ENCODE measurements at places on chromosomes 4 and X. TPM values are rescaled to one million over a fixed set of nuclear protein-coding genes. Genes with fewer than 3 reads are reported as not detected.

DNA sequence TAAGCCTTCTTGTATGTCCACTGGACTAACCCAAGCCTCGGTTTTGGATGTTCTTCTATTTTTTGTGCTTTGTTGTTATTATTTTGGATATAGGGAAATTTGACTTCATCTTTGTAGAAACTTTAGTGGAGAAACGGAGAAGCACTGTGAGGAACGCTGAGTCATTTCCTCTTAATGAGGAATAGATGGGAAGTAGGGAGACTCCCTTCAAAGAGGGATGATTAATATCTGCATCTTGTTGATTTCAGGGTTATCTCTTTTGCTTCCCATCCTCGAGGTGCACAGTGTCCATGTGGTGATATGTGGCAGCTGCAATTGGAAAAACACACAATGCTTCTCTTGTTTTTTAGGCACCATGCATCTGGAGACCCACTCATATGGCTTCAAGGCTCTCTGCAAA, 1147.9 kb downstream of the NLGN4X start:
- no peak for DNase-seq
- H3K4me1 ChIP-seq: no peaks in the 10 kb centered on the region

GRCh38 chrX:50054147-50054546, 131.8 kb downstream of the CLCN5 start:
- no peaks in the 10 kb centered on the region for H3K4me1 ChIP-seq
- no peak overlapping the region for H3K4me3 ChIP-seq
- H3K36me3 ChIP-seq: no peaks in the 10 kb centered on the region

DNA sequence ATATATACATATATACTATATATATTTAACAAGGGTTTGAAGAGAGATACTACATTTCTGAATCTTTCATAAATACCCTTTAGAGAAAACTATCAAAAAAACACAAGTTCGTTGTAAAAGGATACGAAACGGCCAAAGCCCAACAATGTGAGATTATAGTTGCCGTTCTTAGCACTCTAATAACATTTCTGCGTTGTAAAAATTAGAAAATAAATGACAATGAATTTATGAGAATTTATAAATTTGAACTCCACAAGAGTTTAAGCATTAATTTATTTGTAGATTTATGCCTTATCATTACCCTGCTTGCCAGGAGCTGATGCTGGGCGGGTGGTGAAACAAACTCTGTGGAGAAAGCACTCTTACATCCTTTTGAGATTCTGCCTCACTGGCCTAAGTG, 1.1 kb downstream of the WDR17 start:
- H3K4me1 ChIP-seq: no peaks in the 10 kb centered on the region
- H3K27ac ChIP-seq: no peak overlapping the region
- no peaks in the 10 kb centered on the region for H3K36me3 ChIP-seq
- DNase-seq: no peak
- H3K4me3 ChIP-seq: no peak overlapping the region
- no peaks in the 10 kb centered on the region for H3K27me3 ChIP-seq

- H3K27ac ChIP-seq: no peak overlapping the region
- H3K4me1 ChIP-seq: peaks cover 6% of the 10 kb centered on the region
- H3K27me3 ChIP-seq: peaks cover 22% of the 10 kb centered on the region
- no peak overlapping the region for H3K4me3 ChIP-seq
- no peak for DNase-seq
Observed at GRCh38 chrX:9355739-9356138, 109.1 kb upstream of the TBL1X start.

- H3K4me1 ChIP-seq: peaks cover 15% of the 10 kb centered on the region
- DNase-seq: no peak
- H3K27me3 ChIP-seq: no peaks in the 10 kb centered on the region
- peaks cover 64% of the 10 kb centered on the region for H3K36me3 ChIP-seq
Observed at GRCh38 chrX:16839219-16839851, 30.8 kb downstream of the RBBP7 start.

- H3K4me3 ChIP-seq: no peak overlapping the region
- DNase-seq: no peak
- no peaks in the 10 kb centered on the region for H3K4me1 ChIP-seq
- peaks cover 36% of the 10 kb centered on the region for H3K27me3 ChIP-seq
- no peak overlapping the region for H3K27ac ChIP-seq
Observed at GRCh38 chrX:24777660-24778059, 83.9 kb downstream of the POLA1 start.

The SLC49A3 gene
- total RNA-seq: not detected

The TMEM31 gene
- total RNA-seq: not detected

- DNase-seq: no peak
- H3K36me3 ChIP-seq: no peaks in the 10 kb centered on the region
- no peak overlapping the region for H3K27ac ChIP-seq
- peaks cover under 1% of the 10 kb centered on the region for H3K27me3 ChIP-seq
- H3K4me3 ChIP-seq: peak overlapping the region; percentile 13
- peaks cover 6% of the 10 kb centered on the region for H3K4me1 ChIP-seq
Observed at GRCh38 chrX:151183912-151184565, 7.7 kb downstream of the GPR50 start.

The DCX gene
- not detected for total RNA-seq

The BEND4 gene
- total RNA-seq: not detected

The AKAP14 gene
- not detected for total RNA-seq

DNA sequence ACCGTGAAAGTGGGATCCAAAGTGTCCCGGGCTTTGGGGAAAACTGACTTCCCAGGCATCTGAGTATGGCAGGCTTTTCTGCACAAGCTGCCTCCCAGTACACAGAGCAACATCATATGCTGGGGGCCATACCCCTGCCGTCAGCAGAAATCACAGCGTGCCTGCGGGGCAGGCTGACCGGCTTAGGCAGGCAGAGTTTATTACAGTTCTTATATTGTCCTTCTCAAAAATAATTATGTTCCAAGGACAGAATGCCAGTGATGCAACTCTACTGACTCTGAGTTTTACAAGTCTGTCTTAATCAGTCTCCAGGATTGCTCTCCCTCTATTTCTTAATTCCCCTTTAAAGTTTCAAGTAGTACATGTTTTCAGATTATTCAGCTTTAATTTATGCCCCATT, 37.0 kb downstream of the IL21 start:
- peaks cover 21% of the 10 kb centered on the region for H3K4me1 ChIP-seq
- no peaks in the 10 kb centered on the region for H3K36me3 ChIP-seq
- H3K4me3 ChIP-seq: no peak overlapping the region
- DNase-seq: peak; percentile 62
- H3K27me3 ChIP-seq: peaks cover 10% of the 10 kb centered on the region

The HCCS gene
- total RNA-seq: 39.3 TPM

DNA sequence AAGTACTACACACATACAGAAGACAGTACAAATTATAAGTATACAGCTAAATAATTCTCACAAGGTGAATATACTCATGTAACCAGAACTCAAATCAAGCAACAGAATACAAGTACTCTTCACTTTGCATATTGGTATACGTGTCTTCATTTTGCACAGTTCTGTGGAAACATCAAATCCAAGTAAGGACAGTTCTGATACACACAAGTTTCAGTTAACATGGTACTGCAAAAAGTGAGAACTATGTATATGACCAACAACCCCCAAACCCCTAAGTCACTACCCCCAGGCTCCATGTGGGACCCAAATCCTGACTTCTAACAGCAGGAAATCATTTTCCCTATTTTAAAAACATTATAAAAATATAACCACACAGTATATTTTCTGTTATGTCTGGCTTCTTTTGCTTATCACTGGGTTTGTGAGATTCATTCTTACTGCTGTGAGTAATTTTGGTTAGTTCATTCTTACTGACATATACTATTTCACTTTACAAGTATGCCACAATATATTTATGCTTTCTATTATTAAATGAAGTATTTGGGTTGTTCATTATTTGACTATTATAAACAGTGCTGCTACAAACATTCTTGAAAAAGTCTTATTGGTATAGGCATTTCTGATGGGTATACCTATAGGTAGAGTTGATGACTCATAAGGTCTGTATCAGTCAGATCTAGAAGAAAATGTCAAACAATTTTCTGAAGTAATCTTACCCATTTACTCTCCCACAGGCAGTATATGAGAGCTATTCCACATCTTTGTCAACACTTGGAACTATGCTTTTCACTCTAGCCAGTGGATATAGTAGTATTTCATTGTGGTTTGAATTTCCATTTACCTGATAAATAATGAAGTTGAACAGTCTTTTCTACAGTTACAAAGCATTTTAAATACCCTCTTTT, 47.0 kb downstream of the SCLT1 start:
- H3K27ac ChIP-seq: no peak overlapping the region
- DNase-seq: no peak
- no peaks in the 10 kb centered on the region for H3K4me1 ChIP-seq
- H3K4me3 ChIP-seq: no peak overlapping the region
- peaks cover 7% of the 10 kb centered on the region for H3K36me3 ChIP-seq

- H3K4me1 ChIP-seq: no peaks in the 10 kb centered on the region
- no peak overlapping the region for H3K4me3 ChIP-seq
- no peak overlapping the region for H3K27ac ChIP-seq
Observed at GRCh38 chr4:187276736-187277408, 553.2 kb upstream of the FAT1 start.

The PDZD11 gene
- 57.2 TPM for total RNA-seq

The PLP1 gene
- not detected for total RNA-seq

DNA sequence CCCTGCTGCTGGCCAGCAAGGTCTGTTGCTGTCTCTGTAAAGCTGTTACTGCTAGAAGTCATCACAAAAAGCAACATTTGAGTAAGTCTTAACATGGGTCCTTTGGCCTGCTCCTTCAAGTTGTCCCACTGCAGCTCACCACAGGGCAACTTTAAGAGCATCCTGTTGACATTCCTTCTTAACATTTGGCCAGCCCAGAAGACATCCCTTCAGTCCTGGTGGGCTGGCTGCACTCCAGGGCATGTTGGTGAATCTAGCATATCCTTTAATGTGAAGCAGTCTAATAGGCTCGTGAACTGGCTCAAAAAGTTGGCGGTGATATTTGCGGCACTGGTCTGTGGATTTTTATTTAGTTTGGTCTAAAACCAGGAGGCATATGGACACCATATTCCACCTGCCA, 92.2 kb upstream of the MAML3 start:
- H3K27ac ChIP-seq: no peak overlapping the region
- H3K4me3 ChIP-seq: no peak overlapping the region
- DNase-seq: no peak
- no peaks in the 10 kb centered on the region for H3K36me3 ChIP-seq
- no peaks in the 10 kb centered on the region for H3K27me3 ChIP-seq

DNA sequence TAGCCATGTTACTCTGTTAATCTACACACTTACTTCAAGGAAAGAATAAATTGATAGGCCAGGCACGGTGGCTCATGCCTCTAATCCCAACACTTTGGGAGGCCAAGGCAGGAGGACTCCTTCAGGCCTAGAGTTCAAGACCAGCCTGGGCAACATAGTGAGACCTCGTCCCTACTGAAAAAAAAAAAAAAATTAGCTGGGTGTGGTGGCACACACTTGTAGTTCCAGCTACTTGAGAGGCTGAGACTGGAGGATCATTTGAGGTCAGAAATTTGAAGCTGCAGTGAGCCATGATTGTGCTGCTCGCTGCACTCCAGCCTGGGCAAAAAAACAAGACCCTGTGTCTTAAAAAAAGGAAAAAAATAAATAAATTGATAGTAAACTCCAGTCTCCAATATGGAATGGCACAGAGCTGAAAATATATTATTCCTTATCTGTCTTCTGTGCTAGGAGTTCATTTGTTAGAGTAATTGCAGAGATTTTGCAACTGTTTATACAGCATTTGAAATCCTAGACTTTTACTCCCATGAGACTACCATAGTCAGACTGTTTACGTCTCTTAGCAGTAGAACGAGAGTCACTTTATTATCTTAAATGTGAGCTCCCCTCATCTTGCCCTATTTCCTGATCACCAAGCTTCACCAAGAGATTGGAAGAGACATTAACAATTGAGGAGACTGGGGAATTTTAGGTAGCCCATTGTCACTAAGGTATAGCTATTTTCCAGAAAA, 18.8 kb upstream of the TMEM131L start:
- no peak for DNase-seq
- H3K4me1 ChIP-seq: peaks cover 7% of the 10 kb centered on the region
- H3K4me3 ChIP-seq: no peak overlapping the region
- H3K27me3 ChIP-seq: no peaks in the 10 kb centered on the region

The CSAG1 gene
- not detected for total RNA-seq

DNA sequence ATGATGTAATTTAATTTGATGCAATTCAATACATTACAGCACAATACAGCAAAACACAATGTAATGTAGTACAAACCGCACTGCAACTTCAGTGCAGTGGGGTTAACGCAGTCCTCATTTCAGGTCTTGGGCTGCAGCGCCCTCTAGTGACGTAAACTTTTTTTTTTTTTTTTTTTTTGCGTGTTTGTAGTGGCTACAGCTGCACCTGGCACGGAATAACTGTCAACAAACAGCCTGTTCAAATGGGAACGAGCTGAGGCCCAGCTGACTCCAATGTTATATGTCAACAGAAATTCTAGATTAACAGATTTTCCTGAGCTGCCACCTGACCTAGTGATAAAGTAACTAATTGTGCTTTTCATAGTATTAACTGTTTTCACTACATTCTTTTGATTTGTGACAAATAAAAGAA, 33.5 kb upstream of the RASSF6 start:
- no peak overlapping the region for H3K27ac ChIP-seq
- DNase-seq: peak; percentile 71
- H3K36me3 ChIP-seq: no peaks in the 10 kb centered on the region
- no peaks in the 10 kb centered on the region for H3K27me3 ChIP-seq
- H3K4me3 ChIP-seq: no peak overlapping the region

DNA sequence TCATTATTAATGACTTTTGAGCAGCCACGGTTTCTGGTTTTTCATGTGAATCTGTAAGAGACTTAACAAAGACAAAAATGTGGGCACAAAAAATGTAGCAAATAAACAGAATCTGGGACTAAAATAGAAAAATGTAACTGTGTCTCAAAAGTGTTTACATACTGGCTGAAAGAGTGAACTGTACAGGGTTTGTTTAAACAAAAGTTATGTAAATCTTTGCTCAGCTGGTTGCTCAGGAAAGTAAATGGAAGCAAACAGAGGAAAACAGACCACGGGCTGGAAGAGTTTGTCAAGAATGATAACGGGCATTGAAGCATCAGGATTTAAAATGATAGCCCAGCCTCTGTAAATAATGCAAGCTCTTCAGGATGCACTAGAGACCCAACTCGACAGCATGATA, 921.8 kb upstream of the FTHL17 start:
- peaks cover 36% of the 10 kb centered on the region for H3K27me3 ChIP-seq
- no peak overlapping the region for H3K27ac ChIP-seq
- no peak overlapping the region for H3K4me3 ChIP-seq
- no peaks in the 10 kb centered on the region for H3K36me3 ChIP-seq
- H3K4me1 ChIP-seq: no peaks in the 10 kb centered on the region

DNA sequence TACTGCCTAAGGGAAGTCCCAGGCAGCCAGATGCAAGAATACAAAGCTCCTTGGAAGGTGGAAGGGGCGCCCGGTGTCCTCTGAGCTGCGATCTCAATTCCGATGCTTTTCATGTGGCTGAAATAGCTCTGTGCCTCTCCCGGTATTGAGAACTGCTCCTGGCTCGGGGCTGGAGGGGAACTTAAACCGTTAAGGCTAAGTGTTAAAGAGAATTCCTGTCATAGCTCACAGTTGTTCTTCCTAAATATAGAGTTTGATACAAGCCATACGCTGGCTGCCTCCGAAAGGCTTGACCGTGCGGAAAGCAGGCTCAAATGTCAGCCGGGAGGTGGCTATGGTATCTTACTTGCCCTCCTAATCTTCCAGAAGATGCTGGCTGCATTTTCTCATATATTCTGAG, at the start of gene SMPX:
Gene SMPX (minus strand): TSS at position 157 of the 400 bp plus-strand sequence. CDS start 3,826 bp downstream, outside the sequence.
- no peak within 1 kb of the TSS for H3K4me3 ChIP-seq
- DNase-seq: no peak
- H3K36me3 ChIP-seq: no peaks in the 10 kb centered on the region
- peaks cover 21% of the 10 kb centered on the region for H3K27me3 ChIP-seq

GRCh38 chr4:112141366-112142138, 3.7 kb upstream of the FAM241A start:
- no peak for DNase-seq
- H3K36me3 ChIP-seq: no peaks in the 10 kb centered on the region
- H3K27ac ChIP-seq: peak overlapping the region; percentile 16
- no peaks in the 10 kb centered on the region for H3K27me3 ChIP-seq
- H3K4me3 ChIP-seq: no peak overlapping the region

Measured in MCF 10A (cell line).